Activated T-cell treated with anti-CD3 and anti-CD28 coated beads, Interleukin-2, amount 50 U/mL, for 4 hours (primary cell): ENCODE measurements at places on chromosomes 16 and 17.

DNA sequence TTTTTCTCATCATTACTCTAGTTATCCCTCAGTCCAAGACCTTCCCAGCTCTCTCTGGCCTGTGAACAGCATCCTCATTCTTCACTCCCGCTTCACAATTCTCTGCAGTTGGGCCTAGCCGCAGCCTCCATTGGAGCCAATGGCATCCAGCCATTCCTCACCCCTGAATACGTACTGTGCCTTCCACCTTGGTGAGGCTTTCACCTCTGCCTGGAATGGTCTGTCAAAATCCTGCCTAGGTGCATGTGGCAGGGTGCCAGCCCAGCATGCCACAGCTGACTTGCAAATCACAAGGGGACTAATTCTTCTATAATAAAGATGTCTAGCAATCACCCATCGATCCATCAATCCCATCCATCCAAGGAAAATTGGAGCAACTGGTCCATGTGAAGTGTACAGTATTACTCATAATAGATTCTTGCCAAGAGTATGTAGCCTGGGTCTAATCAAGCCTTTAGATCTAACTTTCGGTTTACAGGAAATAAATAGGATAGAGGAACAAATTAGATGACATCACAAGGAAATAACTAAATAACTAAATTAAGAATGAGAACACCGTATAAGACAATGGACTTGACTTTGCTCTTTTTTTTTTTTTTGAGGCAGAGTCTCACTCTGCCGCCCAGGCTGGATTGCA is 5.1 kb upstream of the CX3CL1 start:
- no peak for DNase-seq

DNA sequence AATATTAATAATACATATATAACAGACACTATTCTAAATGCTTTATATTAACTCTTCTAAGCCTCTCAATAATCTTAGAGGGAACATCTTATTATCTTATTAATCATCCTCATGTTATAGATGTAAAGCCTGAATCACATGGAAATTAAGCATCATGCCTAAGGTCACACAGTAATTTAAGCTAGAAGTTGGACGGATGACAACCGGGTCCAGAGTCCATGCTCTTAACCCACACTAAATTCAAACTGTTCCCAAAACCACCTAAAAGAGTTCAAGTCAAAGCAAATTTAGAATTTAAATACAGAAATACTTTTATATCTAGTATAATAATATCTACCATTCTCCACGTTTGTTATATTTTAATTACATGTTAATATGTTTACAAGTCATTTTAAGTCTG is 193.3 kb downstream of the CEP112 start:
- DNase-seq, result no peak

DNA sequence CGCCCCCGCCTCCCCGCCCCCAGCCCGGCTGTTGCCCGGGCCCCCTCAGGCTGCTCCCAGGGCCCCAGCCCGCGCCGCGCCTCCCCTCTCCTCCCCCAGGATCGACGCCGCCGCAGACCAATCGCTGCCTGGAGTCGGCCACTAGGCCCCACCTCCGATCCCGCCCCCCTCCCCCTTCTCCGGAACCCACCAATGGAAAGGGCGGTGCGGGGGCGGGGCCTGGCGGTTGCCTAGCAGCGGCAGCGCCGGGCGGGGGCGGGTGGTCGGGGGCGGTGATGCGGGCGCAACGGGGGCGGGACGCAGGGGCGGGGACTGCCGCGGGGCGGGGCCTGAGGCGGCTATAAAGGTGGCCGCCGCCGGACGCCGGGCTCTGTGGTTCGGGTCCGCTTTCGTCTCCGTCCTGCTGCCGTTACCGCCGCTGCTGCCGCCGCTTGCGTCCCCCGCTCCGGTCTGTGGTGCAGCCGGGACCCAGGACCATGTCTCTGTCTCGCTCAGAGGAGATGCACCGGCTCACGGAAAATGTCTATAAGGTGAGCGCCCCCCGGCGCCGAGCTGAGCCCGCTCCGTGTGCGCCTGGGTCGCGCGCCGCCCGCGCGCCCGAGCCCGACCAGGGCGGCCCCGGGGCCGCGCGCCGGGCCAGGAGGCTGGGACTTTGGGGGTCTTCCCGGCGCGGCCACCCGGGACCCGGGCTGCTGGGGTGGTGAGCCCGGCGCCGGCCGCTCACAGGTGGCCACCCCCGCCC is at the start of gene BAIAP2:
Gene BAIAP2, plus strand, starts transcription at position 373 of the 742 bp plus-strand sequence. Its CDS starts 104 bp downstream, at position 477.
- DNase-seq, result peak; percentile 99

GRCh38 chr17:8532021-8532420 is 96.3 kb downstream of the NDEL1 start:
- no peak for DNase-seq

GRCh38 chr17:47621293-47622179 is 28.2 kb upstream of the KPNB1 start:
- DNase-seq, result no peak

- DNase-seq, result no peak
These were observed 49.7 kb downstream of the EPN2 start for GRCh38 chr17:19286751-19287341.

DNA sequence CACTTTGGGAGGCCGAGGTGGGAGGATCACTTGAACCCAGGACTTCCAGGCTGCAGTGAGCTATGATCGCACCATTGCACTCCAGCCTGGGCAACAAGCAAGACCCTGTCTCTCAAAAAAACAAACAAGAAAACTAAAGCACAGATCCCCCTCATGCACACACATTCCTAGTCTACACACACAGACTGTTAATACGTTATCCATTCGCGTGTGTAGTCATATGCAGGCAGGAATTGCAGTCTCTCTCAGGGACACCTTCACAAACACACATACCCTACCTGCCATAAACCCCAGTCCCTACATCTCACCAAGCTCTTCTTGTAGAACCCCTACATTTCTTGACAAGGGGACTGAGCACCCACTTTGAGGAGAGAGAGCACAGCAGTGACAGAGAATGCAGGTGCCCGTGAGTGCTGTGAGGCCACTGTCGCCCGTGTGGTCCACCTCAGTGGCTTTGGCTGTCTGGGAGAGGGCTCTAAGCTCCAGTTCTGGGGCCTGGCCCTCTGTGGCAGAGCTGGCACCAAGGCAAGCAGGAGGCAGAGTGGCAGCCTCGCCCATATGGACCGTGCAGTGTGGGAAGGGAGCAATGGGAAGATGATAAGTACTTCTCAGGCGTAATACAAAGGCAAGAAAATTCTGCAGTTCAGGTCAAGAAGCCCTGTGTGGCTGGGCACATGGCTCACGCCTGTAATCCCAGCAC is 59.0 kb upstream of the RPH3AL start:
- no peak for DNase-seq

- DNase-seq, result no peak
These were observed 27.0 kb downstream of the CBFB start for GRCh38 chr16:67055712-67056487.

GRCh38 chr17:64358261-64358788 is 32.3 kb downstream of the PECAM1 start:
- no peak for DNase-seq

- no peak for DNase-seq
These were observed 44.0 kb downstream of the CCDC182 start for GRCh38 chr17:57701124-57701523.

- no peak for DNase-seq
These were observed 9.4 kb downstream of the RPAIN start for GRCh38 chr17:5429191-5429887.

GRCh38 chr16:9820476-9821246 is 361.6 kb downstream of the GRIN2A start:
- no peak for DNase-seq

DNA sequence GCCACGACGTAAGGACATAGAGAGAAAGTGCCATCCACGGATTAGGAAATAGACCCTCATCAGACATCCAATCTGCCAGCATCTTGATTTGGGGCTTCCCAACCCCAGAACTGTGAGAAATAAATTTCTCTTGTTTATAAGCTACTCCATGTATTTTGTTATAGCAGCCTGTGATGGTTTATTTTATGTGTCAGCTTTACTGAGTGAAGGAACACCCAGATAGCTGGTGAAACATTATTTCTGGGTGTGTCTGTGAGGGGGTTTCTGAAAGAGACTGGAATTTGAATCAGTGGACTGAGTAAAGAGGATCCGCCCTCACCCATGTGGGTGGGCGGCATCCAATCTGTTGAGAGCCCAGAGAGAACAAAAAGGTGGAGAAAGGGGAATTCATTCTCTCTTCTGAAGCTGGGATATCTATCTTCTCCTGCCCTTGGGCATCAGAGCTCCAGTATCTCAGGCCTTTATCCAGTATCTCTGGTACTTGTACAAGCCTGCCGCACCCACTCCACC is 131.5 kb upstream of the ANKFN1 start:
- DNase-seq, result no peak

DNA sequence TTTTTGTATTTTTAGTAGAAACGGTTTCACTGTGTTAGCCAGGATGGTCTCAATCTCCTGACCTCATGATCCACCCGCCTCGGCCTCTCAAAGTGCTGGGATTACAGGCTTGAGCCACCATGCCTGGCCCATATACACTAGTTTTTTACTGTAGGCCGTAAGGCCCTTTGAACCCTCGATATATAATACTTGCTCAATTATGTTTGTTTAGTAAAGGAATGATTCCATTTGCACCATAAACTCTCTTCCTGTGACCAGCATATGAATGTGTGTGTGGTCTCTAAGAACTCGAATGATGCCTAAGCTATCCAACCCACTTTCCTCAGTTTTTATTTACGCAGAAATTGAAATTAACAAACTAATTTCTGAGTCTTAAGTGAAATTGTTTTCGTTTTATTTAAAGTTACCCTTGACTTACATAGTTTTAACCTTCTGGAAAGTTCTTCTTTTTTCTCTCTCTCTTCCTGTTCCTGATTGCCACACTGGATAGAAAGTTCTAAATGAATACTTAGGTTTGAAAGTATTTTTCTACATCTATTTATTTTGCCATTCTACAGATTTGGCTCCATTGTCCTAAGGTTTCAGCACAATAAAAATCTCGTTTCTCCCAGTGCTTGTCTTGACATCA is 37.9 kb downstream of the PIGL start:
- DNase-seq, result no peak

DNA sequence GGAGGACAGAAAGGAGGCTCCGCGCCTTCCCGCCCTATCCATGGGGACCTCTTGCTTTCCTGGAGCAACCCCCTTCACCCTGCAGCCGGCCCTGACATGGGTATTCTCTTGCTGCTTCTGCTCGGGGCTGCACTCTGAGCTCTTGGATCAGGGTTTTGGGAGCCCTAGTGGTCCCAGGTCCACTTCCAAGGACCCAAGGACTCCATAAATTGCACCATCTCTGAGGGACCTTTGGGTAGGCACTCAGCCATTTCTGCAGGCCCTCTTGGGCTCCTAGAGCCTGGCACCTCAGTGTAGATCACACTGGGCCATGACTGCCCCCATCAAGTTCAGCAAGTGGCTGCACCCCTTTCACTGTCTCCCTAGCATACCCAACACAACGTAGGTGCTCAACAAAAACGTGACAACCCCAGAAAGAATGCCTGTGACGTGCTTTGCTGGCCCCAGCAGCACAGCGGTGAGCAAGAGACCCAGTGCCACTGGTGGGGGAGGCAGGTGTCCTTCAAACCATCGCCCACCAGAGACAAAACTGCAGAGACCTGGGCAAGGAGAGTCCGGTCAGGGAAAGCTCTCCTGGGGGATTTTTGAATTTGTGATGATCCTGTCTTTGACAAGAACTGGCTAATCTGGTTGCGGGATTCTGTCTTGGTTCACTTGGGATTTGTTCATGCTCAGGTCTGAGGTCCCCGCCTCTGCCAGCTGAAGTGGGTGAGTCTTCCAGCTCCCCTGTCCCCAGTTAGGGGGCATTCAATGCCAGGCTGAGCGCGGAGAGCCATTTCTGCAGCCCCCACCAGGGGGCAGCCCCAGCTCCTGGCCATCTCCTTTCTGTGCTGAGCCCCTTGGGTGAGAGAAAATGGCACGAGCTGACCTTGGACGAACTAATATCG is 2.5 kb upstream of the RAB11FIP4 start:
- DNase-seq, result peak; percentile 46

GRCh38 chr17:80696456-80696855 is 151.8 kb downstream of the RPTOR start:
- DNase-seq, result no peak

DNA sequence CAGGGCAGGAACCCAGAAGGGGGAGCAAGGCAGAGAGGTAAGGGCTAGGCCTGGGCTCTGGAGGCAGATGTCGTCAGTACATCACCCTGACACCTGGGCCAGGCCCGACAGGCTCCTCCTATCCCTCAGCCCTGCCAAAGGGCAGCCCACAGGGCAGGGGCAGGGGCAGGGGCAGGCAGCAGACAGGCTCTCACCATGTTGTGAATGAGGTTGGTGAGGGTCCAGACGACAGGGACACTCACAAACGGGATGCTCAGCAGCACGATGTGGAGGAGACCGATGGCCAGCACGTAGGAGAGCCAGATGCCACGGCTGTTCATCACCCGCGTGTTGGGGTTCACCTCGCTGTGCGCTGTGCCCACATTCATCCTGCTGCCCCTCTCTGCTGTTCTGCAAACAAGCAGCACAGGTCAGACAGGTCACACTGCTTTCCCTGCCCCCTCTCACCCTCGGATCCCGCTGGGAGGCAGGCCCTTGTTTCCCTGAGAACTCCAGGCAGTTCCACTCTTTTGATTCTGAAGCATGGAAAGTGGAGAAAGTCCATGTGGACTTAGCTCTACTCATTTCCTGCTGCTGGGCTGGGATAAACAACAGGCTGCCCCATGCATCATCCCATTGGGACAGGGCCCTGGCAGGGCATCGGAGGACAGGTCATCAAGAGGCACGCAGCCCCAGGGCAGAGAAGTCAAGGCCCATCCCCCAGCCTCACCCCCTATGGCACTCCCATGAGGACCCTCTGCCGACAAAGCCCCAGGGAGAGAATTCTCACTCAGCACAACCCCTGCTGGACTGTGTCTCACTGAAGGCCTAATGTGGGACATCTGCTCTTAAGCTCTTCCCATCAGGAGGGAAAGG is 3.3 kb downstream of the ORMDL3 start:
- DNase-seq, result no peak

- DNase-seq, result no peak
These were observed 15.3 kb downstream of the ABAT start for GRCh38 chr16:8689686-8690085.

GRCh38 chr16:74296104-74296431 is 546 bp upstream of the PSMD7 start:
- DNase-seq, result no peak

GRCh38 chr17:1650731-1651558 is 1.3 kb upstream of the RILP start:
- DNase-seq, result no peak

GRCh38 chr17:40122999-40123810 is 1.4 kb downstream of the MSL1 start:
- DNase-seq, result peak; percentile 46

GRCh38 chr16:84507011-84507982 is 2.8 kb upstream of the MEAK7 start:
- DNase-seq, result no peak

DNA sequence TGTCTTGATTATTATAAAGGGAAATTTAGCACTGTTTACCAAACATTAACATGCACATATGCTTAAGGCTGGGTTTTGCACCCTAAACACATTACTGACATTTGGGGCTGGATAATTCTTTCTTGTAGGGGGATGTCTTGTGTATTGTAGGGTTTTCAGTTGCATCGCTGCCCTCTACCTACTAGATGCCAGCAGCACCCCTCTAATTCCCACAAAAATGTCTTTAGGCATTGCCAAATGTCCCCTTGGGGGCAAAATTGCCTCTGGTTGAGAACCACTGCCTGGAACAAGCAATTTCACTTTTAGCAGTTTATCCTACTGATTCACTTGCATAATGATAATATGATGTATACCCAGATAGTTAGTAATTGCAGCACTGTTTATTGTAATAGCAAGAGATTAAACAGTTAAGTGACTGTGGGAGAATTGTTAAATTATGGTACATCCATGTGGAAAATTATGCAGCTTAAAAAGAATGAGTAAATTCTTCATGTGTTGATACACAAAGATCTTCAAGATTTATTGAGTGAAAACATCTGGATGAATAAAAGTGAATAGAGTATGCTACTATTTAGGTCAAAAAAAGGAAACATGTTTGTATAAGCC is 18.4 kb downstream of the PRSS54 start:
- DNase-seq, result no peak
